ENCODE measurements at places on chromosomes 6 and 20. TPM values are rescaled to one million over a fixed set of nuclear protein-coding genes. Genes with fewer than 3 reads are reported as not detected.

The TCP1 gene
- total RNA-seq = 184 TPM

The NKX2-4 gene
- 0.11 TPM for total RNA-seq

The TINAG gene
- 0.10 TPM for total RNA-seq

The PSORS1C2 gene
- total RNA-seq = not detected

The RIPK1 gene
- total RNA-seq = 17.4 TPM

The HLA-DQB1 gene
- 0.30 TPM for total RNA-seq

The HSPA1L gene
- 4.8 TPM for total RNA-seq

The INSM1 gene
- 2.6 TPM for total RNA-seq

- DNase-seq = no peak
Observed at GRCh38 chr6:118908441-118908840, 14.5 kb downstream of the ASF1A start.

- DNase-seq = peak; percentile 44
Observed at GRCh38 chr6:74534465-74535211, 671.2 kb downstream of the COL12A1 start.

GRCh38 chr6:168093071-168093505, 14.1 kb upstream of the FRMD1 start:
- DNase-seq = no peak

- no peak for DNase-seq
Observed at GRCh38 chr20:1900321-1900801, 5.2 kb downstream of the SIRPA start.

GRCh38 chr6:63643862-63644261, 8.3 kb downstream of the PHF3 start:
- DNase-seq = peak; percentile 41

- DNase-seq = no peak
Observed at GRCh38 chr6:162708971-162709370, 18.6 kb downstream of the PRKN start.

- DNase-seq = no peak
Observed at GRCh38 chr20:24392612-24393011, 76.8 kb upstream of the SYNDIG1 start.

- peak; percentile 44 for DNase-seq
Observed at GRCh38 chr20:47686545-47686944, 98.7 kb downstream of the SULF2 start.

- DNase-seq = no peak
Observed at GRCh38 chr6:71454056-71454455, 165.4 kb downstream of the OGFRL1 start.

DNA sequence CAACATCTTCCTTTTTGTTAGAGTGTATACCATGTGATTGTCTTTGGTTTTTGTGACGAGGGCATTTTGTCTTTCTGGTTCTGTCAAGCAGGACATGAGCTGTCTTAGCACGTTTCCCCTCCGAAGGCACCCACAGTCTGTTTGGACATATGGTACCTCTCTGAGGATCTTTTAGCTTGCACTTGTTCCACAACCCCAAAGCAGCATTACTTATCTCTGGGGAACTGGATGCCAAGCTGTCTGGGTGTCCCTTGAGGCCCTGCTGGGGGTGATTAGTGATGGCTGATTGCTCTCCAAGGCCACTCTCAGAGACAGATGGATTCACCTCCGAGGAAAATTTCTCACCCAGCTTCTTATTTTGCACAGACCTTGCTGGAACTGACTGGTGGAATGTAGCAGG, 445.0 kb upstream of the CHD6 start:
- DNase-seq = no peak

- DNase-seq = no peak
Observed at GRCh38 chr20:20427227-20427864, 59.4 kb downstream of the INSM1 start.

DNA sequence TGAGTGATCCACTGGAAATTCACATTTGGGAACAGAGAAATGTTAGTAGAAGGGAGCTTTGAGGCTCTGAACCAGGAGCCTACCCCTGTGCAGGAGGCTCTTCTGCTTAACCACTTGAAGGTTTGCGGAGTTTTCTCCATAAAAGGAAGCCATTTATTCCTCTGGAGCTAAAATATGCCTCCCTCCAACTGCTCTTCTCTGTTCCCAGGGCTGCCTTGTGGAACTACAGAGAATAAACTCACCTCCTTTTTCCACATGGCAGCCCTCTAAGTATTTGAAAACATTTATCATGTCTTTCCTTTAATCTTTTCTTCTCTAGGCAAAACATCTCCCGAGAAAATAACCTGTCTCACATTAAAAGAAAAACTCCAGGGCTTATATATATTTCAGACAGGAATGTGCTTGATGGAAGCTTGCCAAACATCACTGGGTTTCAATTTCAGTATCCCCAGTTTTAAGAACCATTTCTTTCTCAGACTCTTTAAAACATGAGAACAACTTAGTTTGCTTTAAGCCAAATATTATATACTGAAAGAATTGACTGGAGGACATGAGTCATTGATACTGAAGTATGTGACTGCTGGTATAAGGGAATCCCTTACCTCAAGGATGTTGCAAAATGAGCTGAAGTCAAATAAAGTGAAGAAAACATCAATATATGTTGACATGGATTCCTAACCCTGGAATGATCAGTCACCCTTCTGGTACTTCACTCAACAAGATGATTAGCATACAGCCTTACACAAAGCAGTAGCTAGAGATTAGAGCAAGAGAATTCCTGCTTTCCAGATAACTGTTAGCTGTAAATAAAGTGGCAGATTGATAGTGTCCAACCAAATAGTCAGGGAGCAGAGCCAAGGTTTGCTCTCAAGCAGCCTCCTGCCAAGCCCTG, 74.0 kb downstream of the ZBTB2 start:
- no peak for DNase-seq

DNA sequence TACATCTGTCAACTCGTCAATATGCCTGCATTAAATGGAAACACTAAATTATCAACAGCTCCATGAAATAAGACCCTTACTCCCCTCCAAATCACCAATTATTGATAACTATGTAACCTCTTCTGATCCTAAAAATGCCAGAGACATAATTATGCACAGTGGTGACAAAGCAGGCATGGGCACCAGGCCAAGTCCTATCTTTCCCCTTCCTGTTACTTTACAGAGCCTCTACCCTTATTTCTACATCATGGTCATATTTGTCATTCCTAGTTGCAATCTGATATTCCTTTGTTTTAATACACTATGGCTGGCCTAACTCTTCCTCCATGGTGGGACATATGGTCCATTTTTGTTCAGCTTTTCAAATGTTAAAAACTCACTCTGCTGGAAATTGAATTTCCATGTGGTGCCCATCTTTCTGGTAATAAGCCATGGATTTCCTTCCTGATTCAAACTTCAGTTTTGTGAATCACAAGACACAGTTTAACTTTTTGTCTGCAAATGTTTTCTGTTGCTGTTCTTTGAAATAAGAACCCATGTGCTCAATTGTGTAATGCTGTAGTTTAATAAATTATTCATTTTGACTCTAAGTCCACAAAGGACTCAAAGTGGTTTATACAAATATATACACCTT, 41.8 kb upstream of the ARFGEF2 start:
- no peak for DNase-seq
